H1 (cell line): ENCODE measurements at places on chromosomes 16 and 17.

DNA sequence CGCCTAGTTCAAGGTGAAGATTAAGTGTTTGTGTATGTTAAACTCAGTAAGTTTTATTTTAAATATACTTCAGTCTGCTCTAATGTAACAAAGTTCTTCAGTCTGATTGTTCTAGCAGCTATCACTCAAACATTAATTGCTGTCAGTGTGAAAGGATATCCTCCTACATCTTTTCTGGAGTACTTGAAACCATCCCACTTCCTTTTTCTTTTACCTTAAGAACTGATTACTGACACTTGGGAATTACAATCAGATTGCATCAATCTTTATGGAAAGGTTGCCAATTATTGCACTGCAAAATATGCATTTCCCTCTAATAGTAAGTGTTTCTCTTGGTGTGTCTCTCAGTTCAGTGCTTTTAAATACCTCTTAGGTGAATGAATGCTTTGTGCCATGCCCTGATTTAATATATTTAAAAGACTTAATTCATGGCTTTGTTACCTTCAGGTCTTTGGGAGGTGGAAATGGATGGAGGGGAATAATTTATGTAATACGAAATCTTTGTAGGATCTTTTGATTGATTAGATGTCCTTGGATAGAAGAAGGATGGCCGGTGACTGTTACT lies 16.6 kb downstream of the MRTFB start:
- no peaks in the 10 kb centered on the region for H3K36me3 ChIP-seq
- no peak overlapping the region for H3K27ac ChIP-seq
- no peaks in the 10 kb centered on the region for H3K4me1 ChIP-seq
- no peaks in the 10 kb centered on the region for H3K27me3 ChIP-seq
- DNase-seq, result no peak

DNA sequence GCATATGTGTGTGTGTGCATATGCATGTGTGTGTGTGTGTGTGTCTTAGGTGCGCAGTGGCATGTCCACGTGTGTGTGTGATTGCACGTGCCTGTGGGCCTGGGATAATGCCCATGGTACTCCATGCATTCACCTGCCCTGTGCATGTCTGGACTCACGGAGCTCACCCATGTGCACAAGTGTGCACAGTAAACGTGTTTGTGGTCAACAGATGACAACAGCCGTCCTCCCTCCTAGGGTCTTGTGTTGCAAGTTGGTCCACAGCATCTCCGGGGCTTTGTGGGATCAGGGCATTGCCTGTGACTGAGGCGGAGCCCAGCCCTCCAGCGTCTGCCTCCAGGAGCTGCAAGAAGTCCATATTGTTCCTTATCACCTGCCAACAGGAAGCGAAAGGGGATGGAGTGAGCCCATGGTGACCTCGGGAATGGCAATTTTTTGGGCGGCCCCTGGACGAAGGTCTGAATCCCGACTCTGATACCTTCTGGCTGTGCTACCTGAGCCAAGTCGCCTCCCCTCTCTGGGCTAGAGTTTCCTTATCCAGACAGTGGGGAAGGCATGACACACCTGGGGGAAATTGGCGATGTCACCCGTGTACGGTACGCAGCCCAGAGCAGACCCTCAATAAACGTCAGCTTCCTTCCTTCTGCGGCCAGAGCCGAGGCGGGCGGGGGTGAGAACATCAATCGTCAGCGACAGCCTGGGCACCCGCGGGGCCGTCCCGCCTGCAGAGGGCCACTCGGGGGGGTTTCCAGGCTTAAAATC lies 47.6 kb downstream of the IL21R start:
- H3K4me3 ChIP-seq, result no peak overlapping the region
- no peaks in the 10 kb centered on the region for H3K27me3 ChIP-seq
- no peaks in the 10 kb centered on the region for H3K36me3 ChIP-seq
- no peak overlapping the region for H3K27ac ChIP-seq

GRCh38 chr17:47159315-47159714 lies 29.8 kb downstream of the CDC27 start:
- H3K36me3 ChIP-seq, result peaks cover 33% of the 10 kb centered on the region
- H3K27ac ChIP-seq, result no peak overlapping the region
- DNase-seq, result no peak
- no peaks in the 10 kb centered on the region for H3K27me3 ChIP-seq
- no peak overlapping the region for H3K4me3 ChIP-seq
- no peaks in the 10 kb centered on the region for H3K4me1 ChIP-seq

- no peak overlapping the region for H3K27ac ChIP-seq
- H3K27me3 ChIP-seq, result no peaks in the 10 kb centered on the region
- H3K4me3 ChIP-seq, result no peak overlapping the region
These were observed 9.9 kb upstream of the NUDT16L1 start for GRCh38 chr16:4683255-4684057.

- no peak for DNase-seq
- no peak overlapping the region for H3K27ac ChIP-seq
- H3K27me3 ChIP-seq, result no peaks in the 10 kb centered on the region
- H3K4me1 ChIP-seq, result peaks cover 2% of the 10 kb centered on the region
These were observed 24.6 kb upstream of the RPH3AL start for GRCh38 chr17:376936-377863.

GRCh38 chr17:9074131-9074530 lies 52.8 kb downstream of the NTN1 start:
- no peaks in the 10 kb centered on the region; the same call in 1 of the 2 replicates for H3K4me1 ChIP-seq
- no peaks in the 10 kb centered on the region for H3K27me3 ChIP-seq
- no peak overlapping the region for H3K4me3 ChIP-seq
- no peak overlapping the region for H3K27ac ChIP-seq
- no peaks in the 10 kb centered on the region for H3K36me3 ChIP-seq

DNA sequence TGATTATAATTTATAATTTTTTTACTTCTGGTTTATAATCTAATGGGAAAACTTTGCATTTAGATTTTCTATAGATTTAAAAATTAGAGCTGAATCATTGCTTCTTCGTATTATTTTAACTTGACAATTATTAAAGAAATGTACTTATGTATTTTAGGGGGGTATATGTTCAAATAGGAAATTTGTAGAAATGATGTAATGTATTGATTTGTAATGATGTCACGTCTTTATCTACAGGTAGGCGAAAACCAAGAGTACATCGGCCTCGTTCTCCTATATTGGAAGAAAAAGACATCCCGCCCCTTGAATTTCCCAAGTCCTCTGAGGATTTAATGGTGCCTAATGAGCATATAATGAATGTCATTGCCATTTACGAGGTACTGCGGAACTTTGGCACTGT lies 28.4 kb downstream of the BPTF start:
- H3K27ac ChIP-seq, result no peak overlapping the region
- DNase-seq, result no peak
- H3K4me1 ChIP-seq, result no peaks in the 10 kb centered on the region
- H3K4me3 ChIP-seq, result no peak overlapping the region

GRCh38 chr16:10957771-10958482 lies 13.6 kb downstream of the CLEC16A start:
- H3K4me3 ChIP-seq, result no peak overlapping the region
- no peak for DNase-seq
- H3K27me3 ChIP-seq, result no peaks in the 10 kb centered on the region
- no peaks in the 10 kb centered on the region for H3K36me3 ChIP-seq
- H3K4me1 ChIP-seq, result no peaks in the 10 kb centered on the region

DNA sequence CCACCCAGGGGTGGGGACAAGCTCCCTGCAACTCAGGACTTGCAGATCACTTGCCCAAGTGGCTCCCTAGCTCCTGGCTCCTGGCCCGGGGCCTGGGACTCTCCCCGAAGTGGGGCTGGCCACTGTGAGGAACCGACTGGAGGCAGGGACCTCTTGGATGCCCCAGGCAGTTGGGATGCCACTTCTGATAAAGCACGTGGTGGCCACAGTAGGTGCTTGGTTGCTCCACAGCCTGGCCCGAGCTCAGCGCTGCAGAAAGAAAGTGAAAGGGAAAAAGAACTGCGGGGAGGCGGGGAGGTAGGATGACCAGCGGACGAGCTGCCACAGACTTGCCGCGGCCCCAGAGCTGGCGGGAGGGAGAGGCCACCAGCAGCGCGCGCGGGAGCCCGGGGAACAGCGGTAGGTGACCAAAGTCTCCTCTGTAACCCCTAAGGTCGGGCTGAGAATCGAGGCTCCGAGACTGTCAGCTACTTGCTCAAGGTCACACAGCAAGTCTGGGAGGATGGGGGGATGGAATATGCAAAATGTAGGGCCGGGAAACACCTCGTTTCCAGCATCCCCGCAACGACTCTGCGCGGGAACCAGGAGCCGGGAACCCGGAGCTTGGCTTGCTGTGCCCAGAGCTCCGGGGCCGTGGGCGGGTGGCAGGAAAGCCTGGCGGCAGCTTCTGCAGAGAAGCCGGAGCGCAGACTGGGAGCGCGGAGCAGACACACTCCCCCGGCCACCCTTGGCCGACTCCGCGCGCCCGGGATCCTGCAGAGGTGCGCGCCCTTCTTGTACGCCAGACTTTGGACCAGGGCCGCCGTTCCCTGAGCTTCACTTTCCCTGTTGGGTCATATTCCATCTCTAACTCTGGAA lies 1.9 kb downstream of the CIITA start:
- no peak overlapping the region for H3K27ac ChIP-seq
- H3K4me3 ChIP-seq, result peak overlapping the region; percentile 17; the same call in 1 of the 2 replicates
- no peaks in the 10 kb centered on the region for H3K36me3 ChIP-seq
- DNase-seq, result no peak
- no peaks in the 10 kb centered on the region for H3K4me1 ChIP-seq
- H3K27me3 ChIP-seq, result peaks cover 24% of the 10 kb centered on the region

DNA sequence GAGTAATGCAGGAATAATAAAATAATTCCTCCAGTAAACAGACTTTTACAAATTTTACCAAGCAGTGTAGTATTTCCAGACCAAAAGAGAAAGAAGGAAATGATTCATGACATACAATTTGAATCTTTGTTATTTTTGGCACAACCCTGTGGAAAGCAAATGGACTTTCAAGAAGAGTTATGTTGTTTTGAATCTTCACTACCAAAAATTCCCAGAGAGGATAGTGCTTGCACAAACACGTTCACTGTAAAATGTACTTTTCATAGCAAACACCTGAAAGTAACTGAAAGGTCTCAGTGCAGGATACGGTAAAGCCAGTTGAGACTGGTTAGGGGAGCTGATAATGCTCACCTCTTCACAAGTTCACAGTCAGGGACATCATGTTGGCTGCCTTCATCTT lies 107.1 kb downstream of the USP22 start:
- no peak overlapping the region for H3K27ac ChIP-seq
- no peak overlapping the region for H3K4me3 ChIP-seq
- H3K4me1 ChIP-seq, result no peaks in the 10 kb centered on the region
- DNase-seq, result no peak
- no peaks in the 10 kb centered on the region for H3K36me3 ChIP-seq

- H3K4me1 ChIP-seq, result no peaks in the 10 kb centered on the region
- DNase-seq, result no peak
- H3K4me3 ChIP-seq, result no peak overlapping the region
- no peaks in the 10 kb centered on the region for H3K27me3 ChIP-seq
These were observed 44.9 kb upstream of the POLR3E start for GRCh38 chr16:22252317-22252716.

DNA sequence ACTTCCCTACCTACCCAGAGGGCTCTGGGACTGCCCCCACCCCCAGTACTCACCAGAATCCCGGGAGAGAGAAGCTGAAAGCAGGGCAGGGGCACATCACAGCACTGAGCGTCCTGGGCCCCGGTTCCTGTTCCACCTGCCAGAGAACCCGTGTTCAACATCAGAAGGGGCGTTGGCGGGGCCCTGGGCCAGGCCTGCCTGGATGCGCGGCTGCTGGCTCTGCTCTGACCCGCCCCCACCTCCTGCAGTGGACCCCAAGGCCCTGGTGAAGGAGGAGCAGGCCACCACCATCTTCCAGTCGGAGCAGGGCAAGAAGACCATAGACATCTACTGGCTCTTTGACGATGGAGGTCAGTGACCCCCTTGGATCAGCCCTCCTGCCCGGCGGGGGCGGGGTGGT lies 27.7 kb downstream of the SLC12A3 start:
- DNase-seq, result no peak
- no peak overlapping the region for H3K4me3 ChIP-seq
- H3K36me3 ChIP-seq, result no peaks in the 10 kb centered on the region
- no peak overlapping the region for H3K27ac ChIP-seq
- H3K27me3 ChIP-seq, result no peaks in the 10 kb centered on the region
- no peaks in the 10 kb centered on the region for H3K4me1 ChIP-seq

- H3K27ac ChIP-seq, result no peak overlapping the region
- DNase-seq, result no peak
- H3K36me3 ChIP-seq, result no peaks in the 10 kb centered on the region
These were observed 20.1 kb upstream of the ZNF423 start for GRCh38 chr16:49875806-49876715.

GRCh38 chr16:79297805-79298204 lies 302.7 kb downstream of the MAF start:
- H3K4me1 ChIP-seq, result peaks cover 16% of the 10 kb centered on the region
- H3K4me3 ChIP-seq, result no peak overlapping the region
- DNase-seq, result no peak
- H3K36me3 ChIP-seq, result no peaks in the 10 kb centered on the region
- no peak overlapping the region for H3K27ac ChIP-seq
- peaks cover 2% of the 10 kb centered on the region; the same call in 1 of the 2 replicates for H3K27me3 ChIP-seq

GRCh38 chr16:86566966-86567700 lies 504 bp downstream of the FOXC2 start:
- peaks cover 71% of the 10 kb centered on the region for H3K27me3 ChIP-seq
- no peak overlapping the region for H3K27ac ChIP-seq
- peak overlapping the region; percentile 30 for H3K4me3 ChIP-seq
- peaks cover 13% of the 10 kb centered on the region for H3K4me1 ChIP-seq
- peak; percentile 77 for DNase-seq
- H3K36me3 ChIP-seq, result peaks cover 10% of the 10 kb centered on the region; the same call in 1 of the 2 replicates

GRCh38 chr16:67683767-67684166 lies 17.2 kb downstream of the C16orf86 start:
- H3K27me3 ChIP-seq, result no peaks in the 10 kb centered on the region
- no peak overlapping the region for H3K4me3 ChIP-seq
- no peak overlapping the region for H3K27ac ChIP-seq
- H3K36me3 ChIP-seq, result peaks cover 13% of the 10 kb centered on the region
- DNase-seq, result no peak
